Activated CD8-positive, alpha-beta T cell treated with anti-CD3 and anti-CD28 coated beads for 36 hours (primary cell): ENCODE measurements at places on chromosomes 1 and 21. TPM values are rescaled to one million over a fixed set of nuclear protein-coding genes. Genes with fewer than 3 reads are reported as not detected.

DNA sequence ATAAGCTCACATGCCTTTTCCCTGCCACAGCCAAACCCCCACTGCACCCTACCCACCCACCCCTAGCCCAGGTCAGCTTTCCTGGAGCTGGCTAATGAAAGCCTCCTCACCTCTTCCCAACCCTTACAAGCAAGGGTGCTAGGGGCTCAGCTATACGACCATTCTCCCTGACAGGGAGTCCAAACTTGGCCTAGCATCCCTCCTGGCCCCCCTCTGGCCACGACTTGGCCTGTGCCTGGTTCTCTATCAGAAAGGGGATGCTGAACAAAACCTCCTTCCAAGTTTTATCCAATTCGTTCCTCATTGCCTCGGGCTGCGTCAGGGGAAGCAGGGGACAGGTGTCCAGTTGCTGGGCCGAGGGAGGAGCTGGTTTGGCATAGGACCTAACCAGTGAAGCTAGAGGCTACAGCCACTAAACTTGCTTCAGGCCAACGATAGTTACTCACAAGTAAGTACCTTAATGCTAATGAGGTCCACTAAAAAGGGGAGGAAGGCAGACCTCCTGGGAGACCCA, 8.6 kb downstream of the TMEM81 start:
- DNase-seq: no peak

DNA sequence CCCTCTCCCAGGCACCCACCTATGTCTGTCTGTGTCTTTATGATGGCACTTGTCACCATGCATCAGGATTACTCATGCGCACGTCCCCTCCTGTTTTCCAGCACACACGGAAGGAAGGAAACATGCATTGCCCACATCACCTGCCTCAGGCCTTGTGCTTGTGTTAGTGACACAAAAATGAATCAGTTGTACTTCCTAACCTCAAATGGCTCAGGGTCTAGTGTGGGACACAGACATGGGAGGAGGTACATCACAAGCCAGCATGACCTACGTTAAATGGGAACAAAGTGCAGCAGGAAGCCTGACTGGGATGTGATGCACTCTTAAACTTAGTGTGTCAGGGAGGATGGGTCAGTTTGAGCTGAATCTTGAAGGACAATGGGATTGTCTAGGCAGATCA, 126.7 kb downstream of the TRABD2B start:
- DNase-seq: no peak

LY9 gene
- 19.1 TPM for total RNA-seq

GRCh38 chr1:209703834-209704504, 677 bp upstream of the HSD11B1 start:
- DNase-seq: peak; percentile 30

LCE2A gene
- total RNA-seq: not detected

DNA sequence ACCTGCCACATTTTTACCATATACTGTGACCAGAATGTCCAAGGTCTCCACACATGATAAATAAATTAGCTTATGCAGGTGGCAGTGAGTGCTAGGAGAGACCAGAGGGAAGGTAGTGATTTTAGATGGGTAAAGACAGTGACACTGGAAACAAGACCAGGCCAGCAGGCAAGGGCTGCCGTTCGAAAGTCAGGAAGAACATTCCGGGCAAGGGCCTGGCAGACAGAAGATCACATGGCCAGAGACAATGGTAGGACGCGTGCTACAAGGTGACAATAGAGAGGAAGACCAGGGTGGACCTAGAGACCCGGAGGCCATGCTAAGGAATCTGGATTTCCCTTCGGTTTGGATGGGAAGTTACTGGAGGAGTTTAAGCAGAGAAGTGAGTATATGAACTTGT, 9.7 kb downstream of the PGBD5 start:
- no peak for DNase-seq

GRCh38 chr1:116874733-116875249, 34.9 kb upstream of the PTGFRN start:
- DNase-seq: peak; percentile 18

DNA sequence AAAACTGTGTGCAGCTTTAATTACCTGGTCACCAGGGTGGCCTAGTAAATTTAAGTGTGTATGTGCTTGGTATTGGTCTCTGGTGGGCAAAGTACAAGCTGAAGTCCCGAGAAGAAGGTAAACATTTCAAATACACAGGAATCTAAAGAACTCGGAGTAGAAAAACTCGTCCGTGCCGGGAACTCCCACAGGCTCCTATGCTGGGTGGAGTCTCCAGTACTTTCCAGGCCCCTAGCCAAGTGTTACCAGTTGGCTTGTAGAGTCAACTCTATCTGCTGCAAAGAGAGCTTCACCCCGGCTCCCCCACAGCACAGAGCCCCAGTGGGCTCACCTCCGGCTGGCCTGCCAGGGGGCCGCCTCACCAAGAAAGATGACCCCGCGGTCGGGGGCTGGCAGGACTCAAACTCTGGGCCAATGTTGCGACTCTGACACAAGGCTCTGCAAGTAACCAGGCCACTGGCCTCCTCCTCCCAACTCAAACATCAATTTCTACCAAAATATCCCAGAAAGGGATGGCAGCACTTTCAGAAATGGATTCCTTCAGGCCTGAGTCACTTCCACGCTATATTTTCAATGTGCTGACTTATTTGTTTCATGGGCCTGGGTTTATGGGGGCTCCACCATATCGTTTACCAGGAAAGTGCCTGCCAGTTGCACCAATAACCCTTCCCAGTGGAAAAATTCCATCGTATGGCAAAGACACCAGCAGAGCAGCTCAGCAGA, 73.9 kb downstream of the SLC66A1 start:
- no peak for DNase-seq

AGBL4 gene
- total RNA-seq: not detected

CAPN9 gene
- not detected for total RNA-seq

ZYG11A gene
- 0.16 TPM for total RNA-seq

DNA sequence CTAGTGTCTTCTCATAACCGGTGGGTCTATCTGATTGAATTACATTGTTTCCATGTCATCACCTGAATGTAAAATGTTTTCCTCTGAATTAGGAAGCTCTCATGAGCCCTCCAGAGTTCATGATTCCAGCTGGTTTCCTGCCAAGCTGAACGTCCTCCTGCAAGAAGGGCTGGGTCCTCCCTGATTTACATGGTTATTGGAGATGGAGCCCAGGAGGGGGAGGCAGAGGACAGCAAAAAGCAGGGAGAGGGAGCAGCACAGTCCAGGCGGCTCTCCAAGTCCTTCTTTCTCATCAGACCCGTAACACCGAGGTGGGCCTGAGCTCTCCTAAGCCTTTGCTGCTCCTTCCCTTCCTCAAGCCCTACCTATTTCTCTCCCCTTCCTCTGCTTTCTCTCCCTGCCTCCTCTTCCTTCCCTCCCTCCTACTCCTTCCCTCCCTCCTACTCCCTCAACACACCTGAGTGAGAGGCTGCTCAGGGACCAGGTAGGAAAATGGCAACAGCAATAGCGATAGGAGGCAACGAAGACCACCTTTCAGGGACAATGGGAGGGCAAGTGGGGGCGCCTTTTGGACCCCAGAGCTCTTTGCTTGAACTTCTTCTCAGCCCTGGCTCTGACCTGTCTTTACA, 265.9 kb downstream of the PRDM2 start:
- DNase-seq: peak; percentile 8

EDARADD gene
- 3.0 TPM for total RNA-seq

PCSK9 gene
- not detected for total RNA-seq

- no peak for DNase-seq
These were observed 11.8 kb upstream of the RPF1 start for GRCh38 chr1:84467298-84467697.

WNT2B gene
- not detected for total RNA-seq

DNA sequence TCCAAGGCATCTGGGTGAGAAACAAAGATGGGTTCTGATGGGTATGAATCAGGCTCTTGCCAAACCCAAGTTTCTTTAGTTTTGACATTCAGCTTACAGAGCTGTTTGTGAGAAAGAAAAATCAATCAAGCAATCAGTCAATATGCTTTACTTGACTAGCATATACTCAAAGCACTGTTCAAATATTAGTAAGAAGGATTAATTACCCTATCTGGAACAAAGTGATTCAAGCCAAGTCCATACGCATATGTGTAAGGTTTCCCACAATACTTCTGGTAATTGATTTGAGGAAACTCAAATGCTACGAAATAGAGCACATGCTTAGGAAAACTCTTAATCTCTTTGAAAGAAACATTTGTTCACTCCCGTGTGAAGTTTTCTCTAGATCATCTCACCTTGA, 18.7 kb downstream of the RPE65 start:
- DNase-seq: no peak

PAQR6 gene
- total RNA-seq: 4.7 TPM

CFHR5 gene
- not detected for total RNA-seq

DNA sequence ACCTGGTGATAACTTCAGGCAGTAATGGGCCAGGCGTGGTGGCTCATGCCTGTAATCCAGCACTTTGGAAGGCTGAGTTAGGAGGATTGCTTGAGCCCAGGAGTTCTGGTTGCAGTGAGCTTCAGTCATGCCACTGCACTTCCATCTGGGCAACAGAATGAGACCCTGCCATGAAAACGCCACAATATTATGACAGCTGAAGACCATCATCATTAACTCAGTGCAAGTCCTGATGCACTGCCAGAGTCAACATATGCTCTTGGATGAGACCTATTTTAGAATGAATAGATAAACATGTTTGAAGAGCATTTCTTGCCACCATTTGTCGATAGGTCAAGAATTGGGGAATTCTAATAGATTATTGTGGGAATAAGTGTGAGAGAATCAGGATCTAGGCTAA, 26.4 kb downstream of the HENMT1 start:
- no peak for DNase-seq

DNA sequence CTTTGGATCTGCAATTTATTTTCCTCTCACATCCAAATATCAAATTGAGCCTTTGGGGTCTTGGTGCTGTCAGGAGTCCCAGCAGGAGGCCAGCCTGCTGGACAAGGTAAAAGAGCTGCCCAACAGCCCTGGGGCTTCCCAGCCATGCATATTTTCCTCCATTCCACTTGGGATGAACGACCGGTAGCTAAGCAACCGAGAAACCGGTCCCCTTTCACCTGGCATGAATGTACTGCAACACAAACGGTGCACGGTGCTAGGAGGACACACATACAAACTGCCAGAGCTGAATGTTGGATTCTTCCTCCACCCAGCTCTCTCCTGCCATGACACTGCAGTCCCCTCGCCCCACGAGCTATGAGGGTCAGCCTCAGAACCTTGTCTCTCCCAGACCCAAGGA, 42.7 kb downstream of the BCAR3 start:
- DNase-seq: no peak

DNA sequence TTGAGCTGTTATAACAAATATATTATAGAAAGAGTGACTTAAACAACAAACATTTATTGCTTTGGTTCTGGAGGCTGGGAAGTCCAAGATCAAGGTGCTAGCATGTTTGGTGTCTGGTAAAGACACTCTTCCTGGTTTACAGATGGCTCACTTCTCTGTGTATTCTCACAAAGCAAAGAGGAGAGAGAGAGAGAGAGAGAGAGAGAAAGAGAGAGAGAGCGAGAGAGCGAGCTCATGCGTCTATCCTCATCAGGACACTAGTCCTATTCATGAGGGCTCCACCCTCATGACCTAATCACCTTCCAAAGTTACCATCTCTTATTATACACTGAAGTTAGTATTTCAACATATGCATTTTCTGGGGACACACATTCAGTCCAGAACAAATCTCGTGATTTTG, 32.7 kb upstream of the PCP4 start:
- DNase-seq: no peak

DNA sequence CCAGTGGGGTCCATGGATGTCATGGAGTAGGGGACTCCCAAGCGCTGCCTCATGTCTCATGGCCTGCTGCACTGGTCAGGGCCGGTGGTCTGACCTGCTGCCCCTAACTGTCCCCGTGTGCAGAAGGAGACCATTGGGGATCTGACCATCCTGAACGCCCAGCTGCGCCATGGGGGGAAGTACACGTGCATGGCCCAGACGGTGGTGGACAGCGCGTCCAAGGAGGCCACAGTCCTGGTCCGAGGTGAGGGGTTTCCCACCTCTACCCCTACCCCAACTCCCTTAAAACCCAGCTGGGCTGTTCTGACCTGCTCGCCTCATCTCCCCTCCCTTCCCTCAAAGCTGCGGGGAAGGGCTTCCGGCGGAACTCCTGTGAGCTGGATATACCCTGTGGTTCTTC, 18.6 kb downstream of the TMEM81 start:
- no peak for DNase-seq

NASP gene
- total RNA-seq: 246 TPM

PLPPR4 gene
- not detected for total RNA-seq

DNA sequence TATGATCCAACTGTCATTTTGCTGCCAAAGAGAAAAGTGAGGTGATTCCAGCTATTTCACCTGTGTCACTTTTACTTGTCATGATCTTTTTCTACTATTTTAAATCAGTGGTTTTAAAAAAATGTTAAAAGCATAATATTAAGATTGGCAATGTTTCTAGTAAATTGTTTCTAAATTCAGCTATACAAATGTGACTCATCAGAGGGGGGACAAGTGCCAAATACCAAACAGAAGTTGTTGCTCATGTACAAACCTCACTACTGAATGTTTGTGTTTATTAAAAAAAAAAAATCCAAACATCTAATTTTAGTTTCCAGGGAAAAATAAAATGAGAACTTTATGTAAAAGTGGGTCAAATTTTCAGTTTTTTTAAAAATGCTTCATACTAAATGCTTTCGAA, 346.2 kb upstream of the SNX7 start:
- DNase-seq: no peak

RBM11 gene
- 2.3 TPM for total RNA-seq

- no peak for DNase-seq
These were observed 97.9 kb downstream of the GIPC2 start for GRCh38 chr1:78143673-78144072.

AGMAT gene
- total RNA-seq: 21.9 TPM

ANKRD34A gene
- 7.7 TPM for total RNA-seq

DNA sequence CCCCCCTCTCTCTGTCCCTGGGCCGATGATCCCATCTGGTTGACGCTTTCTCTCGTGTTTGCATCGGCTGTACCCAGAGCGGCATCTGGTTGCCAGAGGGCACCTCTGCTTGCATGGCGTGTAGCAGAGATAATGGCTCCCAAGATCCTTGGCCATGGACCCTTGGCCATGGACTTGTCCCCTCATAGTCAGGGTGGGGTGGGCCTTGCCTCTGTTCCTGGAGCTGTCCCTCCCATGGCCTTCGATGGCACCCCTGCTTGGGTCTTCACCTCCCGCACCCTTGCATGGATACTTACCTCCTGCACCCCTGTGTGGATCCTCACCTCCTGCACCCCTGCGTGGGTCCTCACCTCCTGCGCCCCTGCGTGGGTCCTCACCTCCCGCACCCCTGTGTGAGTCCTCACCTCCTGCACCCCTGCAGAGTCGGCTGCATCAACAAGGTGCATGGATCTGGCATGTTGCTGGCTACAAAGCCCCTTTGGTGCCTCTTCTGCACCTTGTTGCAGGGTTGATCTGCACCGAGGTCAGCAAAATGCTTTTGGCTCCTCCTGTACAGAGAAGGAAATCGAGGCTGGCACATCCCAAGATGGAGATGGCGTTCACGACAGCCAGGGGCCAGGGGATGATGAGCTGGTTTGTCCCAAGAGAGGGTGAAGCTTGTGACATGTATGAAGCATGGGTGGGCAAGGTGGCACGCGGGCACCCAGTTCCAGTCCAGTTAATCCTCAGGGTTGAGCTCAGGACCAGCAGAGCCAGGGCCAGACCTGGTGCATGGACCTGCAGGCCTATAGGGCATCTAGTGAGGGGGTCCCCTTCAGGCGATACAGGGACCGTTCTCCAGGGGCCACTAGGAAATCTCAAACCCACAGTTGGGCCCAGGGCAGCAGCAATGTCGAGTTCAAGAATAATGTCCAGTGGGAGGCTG, 46.1 kb upstream of the C1orf174 start:
- DNase-seq: no peak
